Hair follicular keratinocyte (primary cell): ENCODE measurements at places on chromosomes 7 and 10. TPM values are rescaled to one million over a fixed set of nuclear protein-coding genes. Genes with fewer than 3 reads are reported as not detected.

NOS3 gene
- 1.8 and 3.7 TPM in 2 replicates for total RNA-seq

EBLN1 gene
- total RNA-seq: not detected in 2 replicates

PPP1R17 gene
- not detected in 2 replicates for total RNA-seq

CPN1 gene
- not detected in 2 replicates for total RNA-seq

ASB10 gene
- not detected in 2 replicates for total RNA-seq

CTTNBP2 gene
- total RNA-seq: 0.15 TPM in 1 of 2 replicates, not detected in the other

PRKG1 gene
- 0.11 and 0.16 TPM in 2 replicates for total RNA-seq

TMEM139 gene
- 7.1 and 8.9 TPM in 2 replicates for total RNA-seq

ADAMTS14 gene
- total RNA-seq: 0.19 TPM in 1 of 2 replicates, not detected in the other

AKR1C4 gene
- total RNA-seq: not detected in 2 replicates

STEAP2 gene
- total RNA-seq: 5.1 and 8.7 TPM in 2 replicates
